ENCODE measurements at places on chromosomes 5 and 9.

DNA sequence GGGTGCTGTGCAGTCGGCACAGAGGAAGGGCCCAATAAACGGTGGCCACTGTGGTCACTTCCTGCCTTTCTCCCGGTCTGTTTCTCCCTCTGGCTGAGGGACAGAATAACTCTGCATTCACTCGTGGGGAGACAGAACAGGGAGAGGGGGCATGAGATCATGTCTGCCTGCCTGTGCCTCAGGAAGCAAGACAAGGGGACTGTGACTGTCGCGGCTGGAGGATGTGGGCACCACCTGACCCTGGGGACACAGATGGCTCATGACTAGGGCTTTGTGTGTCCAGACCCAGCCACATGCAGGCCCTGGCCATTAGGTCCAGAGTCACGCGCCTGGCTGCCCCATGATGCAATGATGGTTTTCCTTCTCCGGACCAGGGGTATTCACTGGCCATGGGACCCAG, 5.8 kb downstream of the TRUB2 start:
- DNase-seq, result no peak

DNA sequence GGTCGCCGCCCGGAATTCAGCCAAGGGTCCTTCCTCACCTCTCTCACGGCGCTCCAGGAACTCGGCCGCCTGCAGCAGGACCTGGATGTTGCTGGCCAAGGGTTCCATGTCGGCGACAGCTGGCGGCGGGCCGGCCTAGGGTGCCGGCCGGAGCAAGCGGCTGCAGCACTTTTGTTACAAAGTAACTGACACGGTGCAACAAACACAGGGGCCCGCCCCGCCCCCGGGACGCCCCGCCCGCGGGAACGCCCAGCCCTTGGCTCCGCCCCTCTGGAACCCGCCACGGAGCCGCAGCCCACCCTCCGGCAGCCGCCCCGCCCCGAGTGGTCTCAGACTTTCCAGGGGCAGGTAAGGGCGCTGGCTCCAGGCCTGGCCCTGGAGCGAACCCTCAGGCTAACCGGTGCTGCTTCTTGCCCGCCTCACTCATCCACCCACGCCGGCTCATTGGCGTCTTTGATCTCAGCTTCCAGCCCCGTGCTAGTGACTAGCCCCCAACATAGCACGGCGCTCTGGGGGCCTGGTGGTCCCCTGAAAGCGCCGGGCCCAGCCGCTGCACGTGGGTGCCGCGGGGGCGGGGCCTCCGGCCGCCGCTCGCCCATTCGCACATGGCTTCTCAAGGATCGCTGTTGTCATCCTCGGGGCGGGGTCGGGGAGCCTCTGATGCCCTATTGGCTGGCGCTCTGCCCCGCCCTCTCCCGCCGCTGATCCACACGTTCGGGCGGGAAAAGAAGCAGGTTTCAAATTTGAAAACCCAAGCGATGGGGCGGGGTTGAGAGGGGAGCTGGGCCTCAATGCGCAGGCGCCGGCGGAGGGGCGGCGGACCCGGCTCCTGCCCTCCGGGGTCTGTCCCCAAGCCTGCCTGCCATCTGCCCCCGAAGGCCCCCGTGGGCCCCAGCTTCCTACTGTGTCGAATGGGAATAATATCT, at the start of gene MXD3:
Gene MXD3, minus strand, starts transcription at position 176 of the 926 bp plus-strand sequence. Its CDS starts 68 bp downstream, at position 108.
- DNase-seq, result peak; percentile 93

GRCh38 chr9:117464941-117465616, 50.2 kb upstream of the ASTN2 start:
- no peak for DNase-seq

DNA sequence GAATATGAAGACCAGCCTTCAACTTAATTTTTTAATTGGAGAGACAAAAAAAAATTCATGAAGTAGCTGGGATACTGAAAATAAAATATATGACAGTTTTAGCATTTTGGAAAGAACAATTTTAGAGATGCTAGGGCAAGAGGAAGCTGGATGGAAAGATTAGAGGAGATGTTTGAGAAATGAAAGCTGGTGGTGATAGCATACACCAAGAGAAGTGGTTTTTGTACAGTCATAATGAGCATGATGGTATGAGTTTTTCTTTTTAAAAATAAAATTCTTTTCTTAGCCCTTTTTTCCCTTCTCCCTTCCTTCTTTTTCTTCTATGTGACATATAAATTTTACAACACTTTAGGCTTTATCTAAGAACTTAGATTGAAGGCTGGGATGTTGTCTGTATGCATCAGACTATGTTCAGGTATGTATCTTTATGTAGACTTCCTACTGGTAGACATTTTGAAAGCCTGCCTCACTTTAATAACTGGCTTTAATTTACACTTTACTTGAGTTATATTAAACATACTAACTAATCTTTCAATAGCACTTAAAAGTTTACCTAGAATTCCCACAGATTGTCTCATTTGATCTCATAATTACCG, 522.5 kb downstream of the TLE4 start:
- no peak for DNase-seq

GRCh38 chr9:20781092-20781491, 97.0 kb downstream of the FOCAD start:
- DNase-seq, result no peak

GRCh38 chr9:71910650-71911060, 338 bp downstream of the ABHD17B start:
- no peak for DNase-seq

- DNase-seq, result no peak
These were observed 145.3 kb upstream of the ADCY2 start for GRCh38 chr5:7250611-7251010.

- no peak for DNase-seq
These were observed 726.1 kb downstream of the BRINP1 start for GRCh38 chr9:118643118-118643517.
